ENCODE measurements at places on chromosomes 12 and 14.

- no peak for DNase-seq
These were observed 204.3 kb upstream of the SEL1L start for GRCh38 chr14:81737938-81738337.

DNA sequence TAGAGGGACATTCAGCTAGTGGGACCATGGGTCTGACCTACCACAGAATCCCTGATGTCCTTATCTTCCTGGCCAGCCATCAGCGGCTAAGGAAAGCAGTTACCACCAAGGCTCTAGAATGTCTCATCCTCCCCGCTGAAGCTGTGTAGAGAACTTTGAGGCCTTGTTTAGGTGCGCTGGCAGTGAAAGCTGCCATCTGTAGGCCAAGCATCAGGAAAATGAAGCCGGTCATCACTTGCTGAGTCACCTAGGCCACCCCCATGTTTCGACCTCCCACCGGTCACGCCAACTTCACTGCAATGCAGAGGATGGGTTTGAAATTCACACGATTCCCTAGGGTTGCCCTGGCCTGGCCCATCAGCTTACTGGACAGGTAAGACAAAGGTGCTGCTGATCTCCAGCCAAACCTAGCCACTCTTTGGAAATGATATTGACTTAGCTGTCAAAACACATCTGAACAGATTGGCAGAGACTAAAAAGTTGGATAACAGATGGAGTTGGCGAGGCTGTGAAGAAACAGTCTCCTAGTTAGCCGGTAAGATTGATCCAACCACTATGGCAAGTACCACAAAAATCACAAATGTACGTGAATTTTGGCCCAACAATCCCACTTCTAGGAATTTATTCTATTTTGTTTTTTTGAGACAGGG lies 52.0 kb downstream of the NOS1 start:
- DNase-seq, result no peak

- DNase-seq, result no peak
These were observed 93.1 kb upstream of the SFSWAP start for GRCh38 chr12:131617596-131618302.

GRCh38 chr14:104296388-104297312 lies 158.3 kb downstream of the KIF26A start:
- no peak for DNase-seq

- DNase-seq, result no peak
These were observed 24.0 kb upstream of the KRT78 start for GRCh38 chr12:52872644-52873389.

DNA sequence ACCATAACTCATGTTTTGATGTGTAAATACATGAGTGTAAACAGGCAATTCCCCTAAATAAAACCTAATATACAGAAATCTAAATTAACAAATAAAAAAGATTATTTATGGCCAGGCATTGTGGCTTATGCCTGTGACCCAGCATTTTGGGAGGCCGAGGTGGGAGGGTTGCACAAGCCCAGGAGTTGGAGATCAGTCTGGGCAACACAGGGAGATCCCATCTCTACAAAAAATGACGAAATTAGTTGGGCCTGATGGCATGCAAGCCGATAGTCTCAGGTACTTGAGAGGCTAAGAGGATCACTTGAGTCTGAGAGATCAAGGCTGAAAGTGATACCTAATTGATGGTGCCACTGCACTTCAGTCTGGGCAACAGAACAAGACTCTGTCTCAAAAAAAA lies 48.7 kb downstream of the BCAT1 start:
- DNase-seq, result no peak

- DNase-seq, result no peak
These were observed 242.7 kb upstream of the E2F7 start for GRCh38 chr12:77308056-77308455.

DNA sequence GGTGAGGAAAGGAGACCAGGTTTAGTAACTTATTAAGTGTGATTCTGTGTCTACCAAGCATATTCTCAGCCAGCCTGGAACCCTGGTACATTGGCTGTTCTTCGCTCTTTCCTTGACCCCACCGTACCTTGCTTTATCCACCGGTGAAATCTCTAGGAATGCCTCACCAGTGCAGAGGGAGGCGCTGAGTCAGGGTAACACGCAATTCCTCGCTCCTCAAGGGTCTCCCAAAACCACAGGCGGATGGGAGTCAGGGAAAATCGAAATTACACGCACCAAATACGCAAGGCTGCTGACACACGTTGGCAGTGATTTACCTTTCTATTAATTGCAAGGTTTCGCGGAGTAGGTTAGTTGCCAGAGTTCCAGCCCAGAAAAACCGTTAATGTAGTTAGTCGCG lies 845 bp downstream of the L3HYPDH start:
- no peak for DNase-seq

DNA sequence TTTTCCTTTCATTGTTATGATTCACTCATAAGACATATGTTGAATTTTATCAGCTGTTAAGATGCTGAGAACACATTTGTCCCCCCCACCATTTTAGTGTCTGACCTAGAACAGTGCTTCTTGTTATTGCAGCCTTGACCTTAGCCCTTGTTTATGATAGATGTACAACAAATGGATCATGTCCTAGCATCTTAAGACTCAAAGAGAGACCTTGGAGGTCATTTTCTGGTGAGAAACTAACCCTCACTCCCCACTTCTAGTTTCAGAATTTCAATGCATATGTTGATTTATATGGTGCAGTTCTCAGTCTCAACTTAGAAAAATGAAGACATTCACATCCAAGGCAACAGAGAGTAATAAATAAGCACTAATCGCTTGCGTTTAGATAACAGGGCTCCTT lies 391.2 kb downstream of the AEBP2 start:
- DNase-seq, result no peak

DNA sequence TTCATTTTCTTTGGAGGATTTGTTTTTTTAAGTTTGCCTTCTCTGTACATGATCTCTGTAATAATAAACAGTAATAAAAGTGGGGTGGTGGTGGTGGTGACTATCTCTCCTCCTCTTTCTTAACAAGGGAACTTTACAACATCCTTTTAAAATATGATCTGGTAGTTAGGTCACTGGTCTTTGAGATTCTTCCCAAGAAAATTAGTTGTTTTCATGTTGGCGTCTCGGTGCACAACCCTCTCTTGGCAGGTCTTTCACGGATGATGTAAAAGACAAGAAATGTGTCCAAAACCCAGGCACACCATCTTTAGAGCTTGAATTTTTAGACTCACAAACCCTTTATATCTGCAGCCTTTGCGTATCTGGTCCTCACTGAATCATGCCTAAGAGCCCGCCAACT lies 488.5 kb upstream of the TBX3 start:
- DNase-seq, result no peak

DNA sequence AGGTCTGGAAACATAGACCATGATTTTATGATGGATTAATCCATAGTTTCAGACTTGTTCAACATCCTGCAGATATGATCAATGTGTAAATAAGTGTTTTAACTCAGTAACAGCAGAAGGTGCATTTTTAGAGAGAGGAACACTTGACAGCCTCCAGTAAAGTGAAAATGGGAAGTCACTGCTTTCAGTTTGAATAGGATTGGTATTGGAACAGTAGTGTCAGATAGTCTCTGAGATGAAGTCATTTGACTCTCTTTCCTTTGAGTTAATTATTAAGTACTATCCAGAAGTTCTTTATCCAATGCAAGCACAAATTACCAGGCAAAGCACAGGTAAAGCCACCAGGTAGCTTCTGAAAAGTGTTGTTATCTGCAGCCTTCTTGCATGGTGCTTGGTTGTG lies 14.5 kb upstream of the NAV3 start:
- no peak for DNase-seq

DNA sequence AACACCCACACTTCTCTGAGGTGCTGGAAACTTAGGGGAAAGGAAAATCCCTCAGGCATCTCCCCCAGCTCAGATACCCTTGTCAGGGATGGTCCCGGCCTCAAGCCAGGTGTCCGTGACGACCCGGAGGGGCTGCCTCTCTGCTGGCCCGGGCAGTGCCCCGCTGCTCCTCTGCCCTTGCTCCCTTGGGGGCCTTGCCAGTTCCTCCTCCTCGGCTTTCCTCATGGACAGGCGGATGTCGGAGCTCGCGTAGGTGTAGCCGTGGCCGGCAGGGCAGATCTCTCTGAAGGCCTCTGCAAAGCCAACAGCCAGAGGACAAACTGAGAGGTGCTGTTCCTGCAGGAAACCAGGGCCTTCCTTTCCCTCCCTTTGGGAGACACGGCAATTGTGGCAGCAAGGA lies 34.8 kb downstream of the ISCA2 start:
- no peak for DNase-seq

DNA sequence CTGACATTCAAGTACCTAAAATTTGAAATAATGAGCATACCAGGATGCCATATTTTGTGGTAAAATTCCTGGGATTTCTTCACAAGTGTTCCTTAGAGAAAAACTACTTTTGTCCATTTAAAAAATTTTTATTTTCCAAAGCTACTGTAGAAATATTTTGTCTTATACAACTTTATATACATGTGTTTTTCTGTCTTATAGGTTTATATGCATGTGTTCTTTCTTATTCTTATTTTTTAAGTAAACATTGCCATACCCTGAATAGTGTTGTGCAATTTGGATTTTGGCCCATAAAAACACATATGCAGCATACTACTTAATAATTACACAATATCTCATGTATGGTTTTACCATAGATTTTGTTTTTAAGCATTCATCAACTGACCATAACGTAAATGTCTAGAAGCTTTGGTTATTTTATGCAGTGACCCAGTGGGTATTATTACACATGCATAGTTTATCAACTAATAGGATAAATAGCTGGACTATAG lies 1107.4 kb upstream of the SEL1L start:
- DNase-seq, result no peak

DNA sequence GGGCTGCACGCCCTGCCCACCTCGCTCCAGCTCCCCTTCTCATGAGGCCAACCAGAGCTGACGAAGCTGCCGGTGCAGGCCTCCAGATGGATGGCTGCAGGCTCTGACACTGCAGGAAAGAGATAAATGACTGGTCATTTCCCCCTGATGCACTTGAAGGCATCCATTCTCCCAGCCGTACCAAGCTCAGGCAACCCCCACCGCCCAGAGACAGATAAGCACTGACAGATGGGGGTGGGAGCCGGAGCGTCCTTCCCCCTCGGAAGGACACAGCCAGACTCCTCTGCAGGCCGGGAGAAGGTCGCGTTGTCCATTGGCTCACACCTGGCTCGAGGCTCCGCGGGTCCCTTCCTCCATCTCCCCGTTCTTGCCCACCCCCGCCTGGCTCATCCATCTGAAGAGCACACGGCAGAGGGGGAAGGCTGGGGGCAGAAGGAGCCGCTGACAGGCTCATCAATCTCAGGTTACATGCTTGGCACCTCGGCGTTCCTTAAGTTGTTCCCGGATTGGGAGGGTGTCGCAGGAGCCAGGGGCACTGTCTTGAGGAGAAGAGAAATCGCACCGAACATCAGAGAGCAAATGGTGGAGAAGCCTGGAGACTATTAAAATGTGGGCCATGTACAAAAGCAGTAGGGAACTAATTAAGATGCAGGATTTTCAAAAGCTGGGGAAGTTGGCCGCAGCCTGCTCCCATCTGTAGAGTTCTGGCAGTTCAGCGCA lies 151.6 kb downstream of the DPF3 start:
- no peak for DNase-seq

- DNase-seq, result no peak
These were observed 71.3 kb downstream of the PDE3A start for GRCh38 chr12:20439626-20440025.

DNA sequence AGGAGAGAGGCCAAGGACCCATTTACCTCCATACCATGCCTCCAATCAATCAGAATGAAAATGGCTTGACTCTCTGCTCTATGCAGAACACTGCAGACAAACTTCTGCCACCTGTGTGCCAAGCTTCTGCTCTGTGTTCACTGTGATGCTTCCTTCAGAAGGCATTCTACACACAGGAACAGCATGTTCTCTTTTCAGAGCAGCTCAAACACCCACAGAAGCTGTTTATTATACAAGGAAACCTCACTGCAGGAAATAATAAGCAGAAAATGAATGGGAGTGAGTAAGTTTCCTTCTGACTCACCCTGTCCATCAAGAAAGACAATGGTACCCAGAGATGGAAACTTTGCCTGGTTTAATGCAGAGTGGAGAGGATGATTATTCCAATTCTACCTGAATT lies 2.4 kb upstream of the ESR2 start:
- no peak for DNase-seq

DNA sequence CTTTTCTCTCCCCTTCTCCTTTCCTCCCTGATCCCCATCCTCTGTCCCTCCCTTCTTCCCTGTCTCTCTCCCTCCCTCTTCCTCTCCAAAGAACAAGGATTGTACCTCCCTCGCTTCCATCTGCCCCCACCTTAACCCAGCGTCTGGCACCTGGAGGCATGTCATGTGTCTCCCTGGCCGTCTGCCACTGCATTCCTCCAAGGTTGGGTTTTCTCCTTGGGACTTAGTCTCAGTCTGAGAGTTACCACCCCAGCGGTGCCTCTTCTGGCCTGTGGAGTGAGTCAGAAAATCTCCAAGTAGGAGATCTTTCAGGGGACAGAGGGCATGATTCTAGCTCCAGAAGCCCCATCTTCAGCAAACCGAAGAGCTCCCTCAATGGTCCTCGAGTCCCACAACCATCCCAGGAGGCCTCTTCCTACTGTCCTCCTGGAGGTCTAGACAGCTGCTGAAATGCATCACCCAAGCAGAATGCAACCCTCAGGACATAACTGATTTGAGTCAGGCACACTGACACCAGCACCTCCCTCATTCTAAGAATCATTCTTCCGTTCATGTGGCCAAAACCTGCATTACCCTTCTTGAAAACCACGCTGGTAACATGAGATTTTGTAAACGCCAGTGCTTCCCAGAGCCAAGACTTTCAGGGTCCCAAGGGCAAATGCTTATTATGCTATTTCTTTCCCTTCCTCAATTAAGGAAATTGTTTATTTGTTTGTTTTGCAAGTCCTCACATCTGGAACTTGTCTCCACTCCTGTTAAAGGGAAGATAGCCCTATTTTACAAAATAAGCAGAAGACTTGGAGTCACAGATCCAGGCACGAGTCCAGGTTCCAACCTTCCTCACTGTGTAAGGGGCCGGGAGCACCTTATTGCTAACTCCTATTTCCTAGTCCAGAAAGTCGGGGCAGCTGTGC lies 463.2 kb downstream of the BCL11B start:
- no peak for DNase-seq

DNA sequence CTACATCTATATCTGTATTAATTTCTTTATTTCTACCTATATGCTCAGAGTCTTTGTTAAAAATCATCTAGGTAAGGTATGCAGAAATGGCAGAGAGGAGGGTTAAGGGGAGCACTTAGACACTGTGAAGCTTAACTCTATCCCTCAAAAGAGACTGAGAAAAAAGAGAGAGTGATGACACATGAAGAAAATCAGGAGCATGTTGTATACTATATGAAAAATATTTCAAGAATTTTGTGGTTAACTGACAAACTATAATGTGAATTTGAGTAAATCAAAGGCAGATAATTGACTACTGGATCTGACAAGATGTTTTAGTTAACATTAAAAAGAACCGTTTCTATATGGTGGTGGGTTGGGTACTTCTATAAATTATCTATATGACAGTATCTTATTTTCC lies 1814.2 kb upstream of the SEL1L start:
- DNase-seq, result no peak

DNA sequence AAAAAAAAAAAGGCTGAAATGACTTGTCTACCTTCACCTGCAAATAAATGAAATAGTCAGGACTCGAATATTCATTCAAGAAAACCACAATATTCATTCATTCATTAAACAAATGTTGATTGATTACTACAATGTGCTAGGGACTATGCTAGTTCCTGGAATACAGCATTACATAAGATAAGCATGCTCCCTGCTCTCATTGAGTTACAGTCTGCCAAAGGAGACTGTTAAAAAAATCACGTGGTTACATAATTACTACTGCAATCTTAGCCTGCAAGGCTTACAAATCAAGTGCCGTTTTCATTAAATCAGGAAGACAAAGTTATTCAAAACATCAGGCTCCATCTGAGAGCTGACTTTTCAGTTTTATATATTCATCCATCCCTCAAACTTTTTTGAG lies 70.4 kb upstream of the RIC8B start:
- no peak for DNase-seq
